ENCODE measurements at places on chromosomes 1 and 21. TPM values are rescaled to one million over a fixed set of nuclear protein-coding genes. Genes with fewer than 3 reads are reported as not detected.

PRAMEF27 gene
- not detected for total RNA-seq

C1orf56 gene
- total RNA-seq: 1.1 TPM

CACNA1S gene
- total RNA-seq: not detected

SERPINC1 gene
- not detected for total RNA-seq

BCAS2 gene
- total RNA-seq: 49.8 TPM

SEC22B gene
- total RNA-seq: 11.1 TPM

IGSF21 gene
- not detected for total RNA-seq

RHD gene
- total RNA-seq: not detected

KLF17 gene
- total RNA-seq: not detected

NBPF20 gene
- total RNA-seq: 2.1 TPM

SMPDL3B gene
- 3.7 TPM for total RNA-seq

GBP7 gene
- not detected for total RNA-seq

TGFBR3 gene
- 0.51 TPM for total RNA-seq

PIGR gene
- 0.05 TPM for total RNA-seq

BSND gene
- not detected for total RNA-seq

FCAMR gene
- not detected for total RNA-seq

TNFAIP8L2 gene
- not detected for total RNA-seq

RAP1A gene
- 22.9 TPM for total RNA-seq

AQP10 gene
- total RNA-seq: 0.78 TPM

ELAPOR1 gene
- total RNA-seq: 0.23 TPM

MYBPH gene
- not detected for total RNA-seq

NTRK1 gene
- total RNA-seq: not detected

OR6K3 gene
- not detected for total RNA-seq

ATP1A4 gene
- not detected for total RNA-seq

TRIM67 gene
- not detected for total RNA-seq

C4BPB gene
- not detected for total RNA-seq

RUNX1 gene
- total RNA-seq: 14.6 TPM

IFNLR1 gene
- 3.4 TPM for total RNA-seq

SLC45A3 gene
- total RNA-seq: 6.2 TPM

NR1I3 gene
- total RNA-seq: not detected

Measured in airway epithelial cell (primary cell).